ENCODE measurements at places on chromosomes 11 and 22. TPM values are rescaled to one million over a fixed set of nuclear protein-coding genes. Genes with fewer than 3 reads are reported as not detected.

Gene MMP27
- total RNA-seq: not detected

Gene FAM111B
- 15.6 TPM for total RNA-seq

Gene LRRC74B
- total RNA-seq: not detected

Gene FAM83F
- not detected for total RNA-seq

Gene ABCG4
- total RNA-seq: 0.15 TPM

Gene KRTAP5-9
- total RNA-seq: not detected

Data from epithelial cell of umbilical artery (primary cell).